ENCODE measurements at places on chromosomes 2 and 18.

- no peak for DNase-seq
Measured at GRCh38 chr18:55228191-55228590, 268.9 kb upstream of the CCDC68 start.

DNA sequence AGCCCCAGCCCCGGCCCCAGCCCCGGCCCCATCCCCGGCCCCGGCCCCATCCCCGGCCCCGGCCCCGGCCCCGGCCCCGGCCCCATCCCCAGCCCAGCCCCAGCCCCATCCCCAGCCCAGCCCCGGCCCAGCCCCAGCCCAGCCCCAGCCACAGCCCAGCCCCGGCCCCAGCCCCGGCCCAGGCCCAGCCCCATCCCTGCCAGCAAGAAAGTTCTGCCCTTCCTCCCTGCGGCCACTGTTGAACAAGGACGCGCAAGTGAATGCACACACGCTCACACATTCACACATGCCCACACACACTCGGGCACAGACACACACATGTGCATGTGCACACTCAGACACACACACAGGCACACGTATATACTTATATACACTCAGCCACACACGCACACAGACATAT, 287.0 kb downstream of the NDUFA10 start:
- DNase-seq: no peak

- no peak for DNase-seq
Measured at GRCh38 chr2:39865751-39866150, 86.7 kb upstream of the THUMPD2 start.

GRCh38 chr2:82275599-82275998, 1971.0 kb upstream of the LRRTM1 start:
- DNase-seq: no peak

DNA sequence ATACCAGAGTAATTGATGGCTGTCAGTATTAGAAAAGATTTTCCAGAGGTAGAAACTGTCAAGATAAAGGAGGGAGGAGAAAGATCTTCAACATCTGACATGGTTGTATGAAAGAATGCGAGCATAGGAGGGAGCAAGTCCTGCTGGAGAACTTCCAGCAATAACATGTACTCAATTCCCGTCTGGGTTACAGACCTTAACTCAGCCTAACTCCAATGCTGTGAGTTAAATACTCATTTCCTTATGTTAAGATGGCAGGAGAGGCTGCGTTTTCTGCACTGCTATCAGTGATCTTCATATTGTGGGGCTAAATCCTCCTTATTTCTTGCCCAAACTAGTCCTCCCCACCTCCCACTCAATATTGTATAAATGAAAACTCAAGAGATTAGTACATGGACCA, 6.7 kb upstream of the CERS6 start:
- DNase-seq: no peak

DNA sequence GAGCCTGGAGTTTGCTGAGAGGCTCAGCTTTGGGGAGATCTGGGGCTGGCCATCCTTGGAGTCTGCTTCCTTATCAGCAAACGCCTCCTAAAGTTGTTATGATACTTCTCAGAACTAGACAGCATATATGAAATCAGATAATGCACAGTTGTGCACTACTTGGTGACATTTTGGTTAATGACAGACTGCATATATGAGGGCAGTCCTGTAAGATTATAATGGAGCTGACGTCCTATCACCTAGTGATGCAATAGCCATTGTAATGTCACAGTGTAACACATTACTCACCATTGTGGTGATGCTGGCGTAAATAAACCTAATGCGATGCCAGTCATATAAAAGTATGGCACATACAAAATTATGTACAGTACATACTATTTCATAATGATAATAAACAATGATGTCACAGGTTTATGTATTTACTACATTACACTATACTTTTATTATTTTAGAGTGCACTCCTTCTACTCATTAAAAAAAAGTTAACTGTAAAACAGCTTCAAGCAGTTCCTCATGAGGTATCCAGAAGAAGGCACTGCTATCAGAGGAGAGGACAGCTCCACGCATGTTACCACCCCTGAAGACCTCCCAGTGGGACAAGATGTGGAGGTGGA, 298.1 kb upstream of the REV1 start:
- DNase-seq: no peak

DNA sequence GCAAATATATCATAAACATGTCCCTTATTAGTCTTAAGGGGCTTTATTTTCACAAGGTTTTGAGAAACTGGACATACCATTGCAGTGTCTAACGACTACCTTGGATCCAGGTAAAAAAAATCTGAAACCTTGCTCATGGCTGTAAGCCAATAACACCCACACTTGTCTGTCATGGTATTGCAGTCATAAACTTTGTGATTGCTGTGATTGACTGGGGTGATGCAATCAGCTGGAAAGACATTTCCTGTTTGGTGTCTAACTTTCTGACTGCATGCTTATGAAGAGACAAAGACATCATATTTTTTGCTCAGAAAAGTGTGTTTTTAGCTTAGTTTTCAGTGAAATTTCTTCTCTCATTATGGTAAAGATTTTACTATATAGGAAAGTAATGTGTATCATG, 635.0 kb downstream of the TSN start:
- DNase-seq: no peak

- peak; percentile 3 for DNase-seq
Measured at GRCh38 chr2:175439416-175439815, 257.9 kb upstream of the ATP5MC3 start.

DNA sequence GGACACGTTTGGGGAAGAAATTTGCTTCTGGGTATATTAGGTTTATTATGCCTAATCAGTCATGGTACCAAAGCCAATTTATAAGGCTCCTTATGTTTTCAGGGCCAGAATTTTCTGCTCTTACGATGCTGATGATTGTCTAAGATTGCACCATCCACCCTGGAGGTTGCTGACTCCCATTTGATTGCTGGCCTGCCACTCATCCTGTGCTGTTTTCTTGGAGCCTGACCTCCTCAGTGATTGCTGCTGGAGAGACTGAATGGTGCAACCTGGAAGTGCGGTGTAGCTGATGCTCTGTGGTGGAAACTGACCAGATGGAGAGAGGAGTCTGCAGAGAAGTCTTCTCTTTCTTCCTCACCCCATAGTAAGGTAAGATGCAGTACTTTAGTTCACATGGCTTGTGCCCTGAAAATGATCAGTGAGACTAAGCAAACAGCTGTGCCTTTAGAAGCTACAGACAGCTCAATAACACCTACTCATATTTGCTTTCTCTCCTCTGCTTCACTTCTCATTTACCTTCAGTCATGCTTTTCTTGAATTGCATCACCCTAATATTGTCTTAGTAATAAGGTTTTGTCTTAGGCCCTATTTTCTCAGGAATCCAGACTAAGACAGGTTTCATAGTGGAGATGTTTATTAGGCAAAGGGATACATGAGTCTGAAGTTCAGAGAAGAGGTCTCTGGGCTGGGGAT, 17.4 kb downstream of the ZNF24 start:
- DNase-seq: no peak

GRCh38 chr18:35193316-35193715, 47.5 kb upstream of the ZNF397 start:
- DNase-seq: no peak

- peak; percentile 1 for DNase-seq
Measured at GRCh38 chr2:233849607-233850271, 4.6 kb downstream of the HJURP start.

- no peak for DNase-seq
Measured at GRCh38 chr2:105330681-105331375, 1.3 kb upstream of the TGFBRAP1 start.

DNA sequence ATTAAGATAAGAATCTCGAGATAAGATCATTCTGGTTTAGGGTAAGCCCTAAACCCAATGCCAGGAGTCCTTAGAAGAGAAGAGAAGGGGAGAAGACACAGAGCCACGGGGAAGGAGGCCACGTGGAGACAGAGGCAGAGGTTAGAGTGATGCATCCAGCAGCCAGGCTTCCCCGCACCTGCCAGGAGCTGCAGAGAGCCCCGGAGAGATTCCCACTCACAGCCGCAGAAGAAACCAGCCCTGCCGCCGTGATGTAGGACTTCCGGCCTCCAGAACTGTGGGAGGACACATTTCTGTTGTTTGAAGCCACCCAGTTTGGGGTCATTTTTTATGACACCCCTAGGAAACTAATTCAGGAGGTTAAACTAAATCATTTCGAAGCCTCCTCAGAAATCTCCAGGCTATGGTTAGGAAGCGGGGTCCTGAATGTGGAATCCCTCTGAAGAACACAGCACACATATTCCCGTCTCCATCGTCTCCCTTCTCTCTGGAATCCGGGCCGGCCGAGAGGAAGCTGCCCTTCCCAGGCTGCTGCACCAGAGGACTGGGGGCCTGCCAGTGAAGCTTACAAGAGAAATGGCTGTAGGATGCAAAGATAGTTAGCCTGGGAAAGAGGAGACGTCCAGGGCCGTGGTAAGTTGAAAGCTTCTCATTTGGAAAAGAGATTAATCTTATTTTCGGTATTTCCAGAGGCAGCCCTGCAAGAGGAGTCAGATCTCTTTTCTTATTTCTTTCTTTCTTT, 156.6 kb downstream of the TWIST2 start:
- no peak for DNase-seq

- no peak for DNase-seq
Measured at GRCh38 chr2:26034637-26034992, 731 bp downstream of the RAB10 start.
